ENCODE measurements at places on chromosomes 7 and 10.

DNA sequence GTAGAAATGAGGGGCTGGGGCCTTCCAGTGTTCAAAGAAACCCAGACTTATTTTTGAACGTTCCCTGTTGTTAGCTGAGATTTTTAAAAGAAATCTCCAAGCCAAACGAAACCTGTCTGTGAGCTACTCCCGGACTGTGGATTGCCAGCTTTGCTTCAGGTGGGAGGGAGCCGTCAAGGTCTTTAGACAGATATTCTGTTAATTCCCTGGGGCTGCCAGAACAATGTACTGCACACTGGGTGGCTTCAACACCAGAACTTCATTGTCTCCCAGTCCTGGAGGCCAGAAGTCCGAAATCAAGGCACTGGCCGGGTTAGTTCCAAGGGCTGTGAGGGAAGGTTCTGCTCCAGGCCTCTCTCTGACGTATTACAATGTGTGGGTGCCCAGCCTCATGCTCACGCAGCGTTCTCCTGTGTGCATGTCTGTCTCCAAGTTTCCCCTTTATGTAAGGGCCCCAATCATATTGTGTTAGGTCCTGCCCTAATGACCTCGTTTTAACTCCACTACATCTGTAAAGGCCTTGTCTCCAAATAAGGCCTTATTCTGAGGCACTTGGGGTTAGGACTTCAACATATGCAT is 60.0 kb upstream of the GJD4 start:
- no peak for DNase-seq

DNA sequence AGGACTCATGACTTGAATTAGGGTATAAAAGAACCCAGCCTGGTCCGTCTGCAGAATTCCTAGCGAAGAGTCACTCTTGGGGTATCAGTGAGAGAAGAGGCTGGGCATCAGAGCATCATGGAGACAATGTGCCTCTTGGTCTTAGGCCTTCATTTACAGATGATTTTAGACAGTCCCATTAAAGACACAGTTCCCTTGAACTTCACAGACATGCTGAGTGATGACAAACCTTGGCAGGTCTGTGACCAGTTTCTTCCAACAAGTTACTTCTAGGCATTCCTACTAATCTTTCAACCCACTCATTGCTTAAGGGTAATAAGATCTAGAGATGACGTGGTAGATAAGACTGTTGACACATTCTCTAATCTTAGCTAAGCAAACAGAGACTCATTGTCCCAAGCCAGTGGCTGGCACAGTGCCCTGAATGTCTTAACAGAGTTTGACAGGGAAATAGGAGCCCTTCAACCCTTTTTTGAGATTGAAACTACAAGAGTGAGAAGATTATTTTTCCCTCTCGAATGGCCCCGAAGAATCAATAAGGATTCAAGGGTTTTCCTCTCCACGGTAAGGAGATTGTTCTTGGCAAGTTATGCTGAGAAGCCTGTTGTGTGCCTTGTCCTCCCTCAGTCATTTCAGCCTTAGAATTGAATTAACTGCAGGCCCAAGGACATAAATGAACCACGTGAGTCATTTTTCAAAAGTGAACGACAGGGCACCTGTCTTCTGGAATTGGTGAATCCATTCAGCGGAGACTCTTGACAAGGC is 281.1 kb downstream of the CCDC3 start:
- peak; percentile 47 for DNase-seq

GRCh38 chr7:155843426-155844018 is 31.3 kb upstream of the SHH start:
- no peak for DNase-seq

DNA sequence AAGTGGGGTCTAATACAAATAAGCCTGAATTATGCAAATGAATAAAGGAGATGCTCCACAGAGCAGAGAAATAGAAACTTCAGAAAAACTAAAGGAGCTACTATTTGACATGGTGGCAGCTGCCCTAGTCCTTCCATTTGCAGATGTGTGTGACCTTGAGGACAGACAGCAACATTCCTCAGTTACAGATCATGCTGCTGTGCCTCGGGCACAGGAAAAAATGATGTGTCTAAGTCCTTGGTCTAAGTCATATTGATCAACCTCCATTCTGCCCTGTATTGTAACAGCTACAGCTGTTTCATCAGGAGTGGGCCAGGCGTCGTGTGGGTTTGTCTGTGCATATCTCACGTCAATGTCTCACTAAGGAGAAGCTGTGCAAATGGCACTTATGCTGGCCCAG is 710.4 kb downstream of the TNS3 start:
- no peak for DNase-seq

GRCh38 chr10:4470231-4470835 is 355.7 kb upstream of the AKR1E2 start:
- DNase-seq = peak; percentile 97

DNA sequence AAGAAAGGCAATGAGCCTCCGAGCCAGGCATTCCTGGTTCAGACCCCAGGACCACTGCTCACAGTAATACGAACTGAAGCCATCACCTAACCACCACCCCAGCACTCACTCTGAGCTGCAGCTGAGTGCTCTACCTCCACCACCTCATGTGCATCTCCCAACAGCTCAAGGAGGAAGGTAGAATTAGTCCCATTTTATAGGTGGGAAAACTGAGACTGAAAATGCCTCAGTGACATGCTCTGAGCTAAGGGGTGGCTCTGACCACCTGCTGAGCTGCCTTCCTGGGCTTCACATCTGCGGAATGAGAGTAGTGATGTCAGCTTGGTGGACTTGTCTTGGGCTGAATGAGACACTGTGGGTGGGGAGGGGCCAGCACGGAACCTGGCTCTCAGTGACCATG is 159.7 kb upstream of the UNC5B start:
- DNase-seq = no peak

GRCh38 chr7:44678471-44679179 is 70.0 kb upstream of the ZMIZ2 start:
- DNase-seq = peak; percentile 88

DNA sequence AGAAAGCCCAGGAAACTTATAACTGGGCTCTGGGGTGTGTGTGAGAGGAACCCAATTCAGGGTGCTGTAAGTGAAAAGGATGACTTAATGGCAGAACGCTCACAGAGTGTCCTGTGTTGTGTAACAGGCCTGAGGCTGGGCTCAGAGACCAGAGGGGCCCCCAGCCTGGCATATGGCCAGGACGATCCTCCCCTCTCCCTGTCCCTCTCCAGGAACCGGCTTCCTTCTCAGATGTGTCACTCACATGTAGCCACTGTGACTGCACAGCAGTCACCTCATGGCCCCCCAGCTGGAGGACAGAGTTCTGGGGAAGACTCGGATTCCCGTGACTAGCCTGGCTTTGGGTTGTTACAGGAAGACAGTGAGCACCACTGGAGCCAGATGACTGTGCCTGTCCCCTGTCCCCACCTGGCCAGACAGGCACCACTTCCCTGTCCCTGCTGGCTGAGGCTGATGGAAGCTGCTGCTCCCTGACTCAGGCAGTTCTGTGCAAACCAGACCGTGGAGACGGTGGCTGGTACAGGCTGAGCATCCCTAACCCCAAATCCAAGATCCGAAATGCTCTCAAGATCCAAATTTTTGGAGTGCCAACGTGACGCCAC is 220.5 kb downstream of the MLLT10 start:
- no peak for DNase-seq

DNA sequence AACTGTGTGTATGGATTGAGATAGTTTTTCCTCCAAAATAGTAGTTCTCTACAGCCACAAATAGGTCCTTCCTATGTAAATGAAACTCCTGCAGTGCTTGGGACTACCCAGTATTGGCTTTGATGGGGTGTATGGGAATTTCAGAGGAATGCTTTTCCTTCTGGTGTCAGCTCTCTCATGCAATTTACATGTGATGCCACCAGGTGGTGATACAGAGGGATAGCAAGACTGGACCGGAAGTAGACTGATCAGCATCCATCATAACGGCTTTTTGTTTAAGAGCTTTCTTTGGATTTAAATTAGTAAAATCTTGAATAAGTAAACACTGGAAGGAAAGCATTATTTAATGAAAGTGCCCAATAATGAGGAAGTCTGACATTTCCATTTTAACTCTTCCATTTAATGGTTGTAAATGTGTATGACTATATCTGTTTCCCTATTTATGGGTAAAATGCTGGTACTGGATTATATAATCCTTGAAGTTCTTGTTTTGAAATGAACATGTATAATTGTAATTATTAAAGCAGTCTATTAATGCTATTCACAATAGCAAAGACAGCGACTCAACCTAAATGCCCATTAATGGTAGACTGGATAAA is 22.7 kb downstream of the DYNC1I1 start:
- DNase-seq = peak; percentile 4

DNA sequence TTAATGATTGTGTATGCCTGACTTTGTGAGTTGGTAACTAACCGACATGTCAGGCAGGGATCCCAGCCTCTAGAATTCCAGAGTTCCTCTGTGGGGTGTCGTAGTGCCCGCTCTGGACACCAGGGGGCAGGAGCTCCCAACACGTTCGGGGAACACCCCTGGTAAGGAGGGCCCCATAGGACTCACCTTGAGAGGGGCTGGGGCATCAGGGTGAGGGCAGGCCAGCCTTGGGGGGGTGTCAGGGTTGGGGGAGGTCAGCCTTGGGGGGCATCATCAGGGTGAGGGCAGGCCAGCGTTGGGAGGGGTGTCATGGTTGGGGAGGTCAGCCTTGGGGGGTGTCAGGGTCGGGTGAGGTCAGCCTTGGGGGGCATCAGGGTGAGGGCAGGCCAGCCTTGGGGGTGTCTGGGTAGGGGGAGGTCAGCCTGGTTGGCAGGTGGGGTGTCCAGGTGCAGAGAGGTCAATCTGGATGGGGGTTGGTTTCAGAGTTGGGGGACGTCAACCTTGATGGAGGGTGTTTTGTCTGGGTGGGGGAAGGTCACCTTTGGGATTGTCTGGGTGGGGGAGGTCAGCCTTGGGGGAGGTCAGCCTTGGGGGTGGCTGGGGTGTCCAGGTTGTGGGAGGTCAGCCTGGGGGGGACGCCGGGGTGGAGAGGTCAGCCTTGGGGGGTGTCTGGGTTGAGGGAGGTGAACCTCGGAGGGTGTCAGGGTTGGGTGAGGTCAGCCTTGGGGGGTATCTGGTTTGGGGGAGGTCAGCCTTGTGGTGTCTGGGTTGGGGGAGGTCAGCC is 45.6 kb upstream of the SUN1 start:
- DNase-seq = peak; percentile 59

DNA sequence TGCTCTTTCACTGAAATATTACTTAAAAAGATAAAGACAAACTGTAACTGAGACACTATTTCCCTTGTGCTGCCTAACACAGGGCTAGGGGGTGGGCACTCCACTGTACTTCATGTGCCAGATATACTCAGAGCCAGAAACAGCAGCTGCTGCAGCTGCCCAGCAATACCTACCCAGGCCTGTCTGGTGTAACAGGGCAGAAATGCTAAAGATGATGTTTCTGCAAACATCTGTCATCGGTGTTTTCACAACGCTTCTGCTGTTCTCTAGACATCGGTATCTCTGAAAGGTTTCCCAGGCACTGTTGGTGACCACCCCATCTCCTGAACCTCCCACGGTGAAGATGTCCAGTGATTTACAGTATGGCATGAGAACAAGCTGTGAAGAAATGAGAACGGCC is 42.7 kb downstream of the LAMB1 start:
- no peak for DNase-seq
